Activated CD4-positive, alpha-beta T cell treated with anti-CD3 and anti-CD28 coated beads, Interleukin-2, amount 50 U/mL, for 4 hours (primary cell): ENCODE measurements at places on chromosomes 4 and X.

GRCh38 chr4:56206258-56206657 lies 181.0 kb downstream of the AASDH start:
- DNase-seq: no peak

GRCh38 chrX:1596676-1597344 lies 5.4 kb downstream of the AKAP17A start:
- no peak for DNase-seq

DNA sequence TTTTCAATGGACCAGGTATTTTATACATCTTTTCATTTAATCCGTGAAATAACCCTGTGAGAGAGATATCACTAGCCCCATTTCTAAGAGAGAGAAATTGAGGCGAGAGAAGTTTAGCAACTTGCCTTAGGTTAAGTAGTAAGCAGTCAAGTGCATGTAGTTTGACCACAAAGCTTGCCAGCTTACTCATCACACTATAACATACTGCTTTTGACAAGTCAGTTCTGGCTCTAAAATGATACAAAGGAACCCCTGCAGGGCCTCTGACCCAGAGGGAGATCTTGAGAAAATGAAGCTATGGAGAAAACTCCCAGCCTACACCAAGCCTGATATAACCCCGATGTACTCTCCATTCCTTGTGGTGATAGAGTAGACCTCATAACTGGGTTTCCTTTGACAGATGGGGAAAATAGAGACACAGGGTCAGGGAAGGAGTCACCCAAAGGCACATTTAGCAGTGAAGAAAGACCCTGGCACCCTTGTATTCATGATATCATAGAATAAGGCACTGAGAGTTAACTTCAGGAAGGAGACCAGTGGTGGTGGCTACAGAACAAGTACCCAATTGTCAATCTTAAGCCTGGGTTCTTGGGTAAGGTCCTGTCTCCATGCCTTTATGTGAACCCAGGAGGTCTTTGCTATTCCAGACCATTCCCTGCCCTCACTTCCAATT lies 60.2 kb upstream of the MSN start:
- no peak for DNase-seq

- DNase-seq: no peak
Observed at GRCh38 chr4:11632483-11632882, 203.8 kb upstream of the HS3ST1 start.

DNA sequence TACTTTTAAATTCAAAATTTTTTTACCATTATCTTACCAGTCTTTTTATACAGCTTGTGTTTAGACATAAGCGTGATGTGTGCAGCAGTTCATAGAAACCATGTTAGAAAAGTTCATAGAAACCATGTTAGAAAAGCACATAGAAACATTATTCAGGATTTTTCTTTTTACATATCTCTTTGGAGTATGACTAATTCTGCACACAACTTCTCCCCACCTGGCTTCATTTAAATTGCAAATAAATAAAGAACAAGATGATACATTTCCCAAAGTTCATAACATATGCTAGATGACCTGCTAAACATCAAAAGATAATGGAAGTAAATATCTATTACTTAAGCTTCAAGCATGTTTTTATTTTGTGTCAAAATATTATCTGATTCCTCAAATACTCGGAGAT lies 201.9 kb downstream of the BANK1 start:
- no peak for DNase-seq

- DNase-seq: no peak
Observed at GRCh38 chr4:134320048-134320447, 118.5 kb upstream of the PABPC4L start.

GRCh38 chr4:58734030-58734674 lies 1624.0 kb upstream of the IGFBP7 start:
- DNase-seq: no peak

DNA sequence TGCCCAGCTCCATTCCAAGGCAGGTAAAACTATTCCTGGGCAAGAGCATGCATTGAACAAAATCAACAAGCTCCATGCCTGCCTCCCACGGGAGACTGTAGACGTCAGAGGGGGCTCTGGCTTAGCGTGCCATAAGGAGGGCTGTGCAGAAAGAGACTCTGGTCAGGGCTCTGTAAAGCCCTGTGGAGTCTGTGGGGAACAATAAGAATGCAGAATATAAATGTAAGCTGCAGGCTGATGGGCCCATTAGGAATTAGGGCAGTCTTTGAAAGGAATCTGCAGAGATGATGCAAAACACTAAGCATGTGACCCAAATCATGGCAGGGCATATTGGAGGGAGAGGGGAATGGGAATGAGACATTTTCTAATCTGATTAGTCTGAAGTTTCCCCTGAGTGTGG lies 170.3 kb downstream of the EFHC2 start:
- DNase-seq: no peak

GRCh38 chr4:56613101-56613862 lies 67.8 kb downstream of the HOPX start:
- no peak for DNase-seq

- DNase-seq: no peak
Observed at GRCh38 chrX:95953564-95953963, 731.1 kb upstream of the DIAPH2 start.

GRCh38 chr4:174135530-174135929 lies 147.9 kb downstream of the FBXO8 start:
- no peak for DNase-seq

GRCh38 chr4:108450236-108450898 lies 170.0 kb upstream of the RPL34 start:
- no peak for DNase-seq
